HS-27A (cell line): ENCODE measurements at places on chromosomes 3 and 15.

DNA sequence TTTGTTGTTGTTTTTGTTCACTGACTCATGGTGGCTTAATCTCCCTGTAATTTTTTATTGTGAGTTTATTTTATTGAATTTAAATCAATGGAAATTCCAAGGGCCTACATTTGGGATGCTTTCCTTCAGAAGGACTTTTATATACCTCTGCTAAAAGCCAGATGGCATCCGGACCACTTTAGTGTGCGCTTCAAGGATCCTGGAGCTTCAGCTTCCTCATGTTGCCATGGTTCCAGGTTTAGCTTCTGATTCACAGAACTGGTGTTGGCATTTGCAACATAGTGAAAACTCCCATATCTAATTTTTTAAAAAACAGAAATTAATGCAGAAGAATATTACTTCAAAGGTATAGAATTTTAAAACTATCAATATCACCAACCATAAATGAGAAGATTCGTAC, 8.5 kb upstream of the HACD2 start:
- no peak for DNase-seq

DNA sequence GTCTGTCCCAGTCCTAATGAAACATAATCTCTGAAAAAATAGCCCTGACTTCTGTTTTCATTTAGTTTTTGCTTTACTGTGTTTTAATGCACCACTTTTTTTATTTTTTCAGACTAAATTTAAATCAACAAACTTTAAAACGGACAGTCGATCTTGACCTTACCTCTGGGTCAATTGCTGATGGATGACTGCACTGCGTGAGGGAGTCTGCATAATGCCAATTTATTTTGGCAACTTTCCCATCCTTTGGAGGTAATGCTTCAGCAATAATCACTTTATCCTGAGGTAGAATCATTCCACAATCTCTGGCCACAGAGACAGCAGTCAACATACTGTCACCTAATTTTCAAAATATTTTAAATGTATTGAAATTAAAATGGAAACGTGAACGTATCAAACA, 32.5 kb upstream of the GP5 start:
- DNase-seq: no peak

GRCh38 chr3:25463836-25464418, 35.9 kb downstream of the RARB start:
- no peak for DNase-seq

DNA sequence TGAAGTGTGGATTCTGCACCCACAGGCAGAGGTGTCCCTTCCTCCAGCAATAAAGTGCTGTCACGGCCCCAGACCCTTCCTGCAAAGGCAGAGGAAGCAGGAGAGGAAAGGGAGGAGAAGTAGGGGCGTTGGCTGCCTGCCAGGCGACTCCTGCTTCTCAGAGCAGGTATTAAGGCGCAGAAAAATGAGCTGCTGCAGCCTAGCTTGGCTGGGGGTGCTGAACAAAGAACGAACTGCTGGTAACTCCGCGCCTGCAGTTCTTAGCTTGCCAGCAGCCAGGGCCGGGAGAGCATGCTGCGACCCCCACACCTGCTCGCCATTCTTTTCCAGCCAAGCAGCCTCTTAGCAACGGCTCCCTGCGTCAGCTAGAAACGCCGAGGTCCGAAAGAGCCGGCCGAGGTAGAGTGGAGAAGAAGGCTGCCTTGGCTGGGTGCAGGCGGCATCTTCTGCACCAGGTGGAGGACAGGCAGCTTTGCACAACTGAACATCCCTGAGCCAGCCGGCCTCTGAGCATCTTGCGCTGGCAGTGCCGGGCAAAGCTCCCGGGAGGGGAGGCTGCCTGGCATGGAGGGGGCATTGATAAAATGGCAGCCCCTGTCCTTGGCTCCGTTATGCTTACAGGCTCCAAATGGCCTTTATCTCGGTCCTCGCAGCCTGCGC, 296.0 kb downstream of the MEX3B start:
- no peak for DNase-seq

- no peak for DNase-seq
Observed at GRCh38 chr15:99118801-99119546, 14.1 kb downstream of the SYNM start.

DNA sequence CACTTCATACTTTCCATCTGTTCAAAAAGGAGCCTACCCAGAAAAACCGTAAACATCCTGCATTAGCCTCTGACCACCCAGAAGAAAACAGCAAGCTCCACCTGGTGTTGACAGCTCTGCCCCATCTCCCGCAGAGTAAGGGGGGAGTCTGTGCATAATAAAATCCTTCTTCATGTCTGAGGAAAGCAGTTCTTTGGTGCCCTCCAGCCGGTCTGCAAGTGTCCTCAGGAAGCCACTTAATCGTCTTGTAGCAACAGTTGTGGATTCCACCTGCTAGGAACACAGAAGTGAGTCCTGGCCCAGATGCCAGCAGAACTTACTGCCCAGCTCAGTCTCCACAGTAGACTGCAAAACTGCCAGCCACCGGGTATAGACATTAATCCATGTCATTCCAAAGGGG, 22.5 kb downstream of the RIOX2 start:
- DNase-seq: no peak

DNA sequence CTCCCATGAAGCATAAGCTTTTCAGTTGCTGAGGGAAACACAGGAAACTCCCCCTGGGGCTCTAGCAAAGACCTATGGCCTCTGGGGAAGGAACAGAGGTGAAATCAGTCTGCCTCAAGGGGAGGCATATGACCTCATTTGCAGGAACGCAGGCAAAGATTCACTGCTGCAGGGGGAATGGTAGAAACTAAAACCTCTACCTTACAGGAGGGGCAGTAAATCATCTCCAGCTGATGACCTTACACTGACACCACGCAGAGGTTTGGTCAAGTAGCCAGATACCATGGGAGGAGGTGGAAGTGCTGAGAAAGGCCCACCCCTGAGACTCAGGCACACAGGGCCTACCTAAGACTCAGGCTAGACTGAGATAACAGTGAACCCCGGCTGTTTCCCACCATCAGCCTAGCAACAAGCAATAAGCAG, 81.1 kb downstream of the RAD18 start:
- no peak for DNase-seq

DNA sequence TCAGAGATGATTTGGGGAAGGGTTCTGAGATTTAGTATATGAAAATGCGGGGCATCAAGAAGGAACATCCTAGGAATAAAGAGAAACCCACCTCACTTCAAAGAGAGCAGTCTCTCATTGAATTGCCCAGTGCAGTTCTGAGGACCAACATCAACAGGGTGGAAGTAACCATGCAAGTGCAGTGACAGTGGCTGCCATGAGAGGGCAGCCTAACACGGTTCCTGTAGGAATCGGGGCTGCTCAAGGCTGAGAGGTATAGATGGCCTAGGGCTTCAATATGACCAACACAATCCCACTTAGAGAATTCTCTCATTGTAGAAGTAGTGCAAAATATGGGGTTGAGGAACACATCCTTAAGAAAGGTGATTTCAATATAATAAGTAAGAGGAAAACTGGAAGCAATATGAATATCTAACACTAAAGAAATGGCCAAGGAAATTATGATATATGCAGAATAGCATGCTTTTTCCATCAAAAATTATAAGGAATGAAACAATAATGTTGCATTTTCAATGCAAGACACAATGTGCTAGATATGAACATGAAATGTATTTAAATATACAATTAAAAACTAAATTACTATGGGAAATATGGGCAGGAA, 51.1 kb upstream of the ARRDC4 start:
- no peak for DNase-seq

DNA sequence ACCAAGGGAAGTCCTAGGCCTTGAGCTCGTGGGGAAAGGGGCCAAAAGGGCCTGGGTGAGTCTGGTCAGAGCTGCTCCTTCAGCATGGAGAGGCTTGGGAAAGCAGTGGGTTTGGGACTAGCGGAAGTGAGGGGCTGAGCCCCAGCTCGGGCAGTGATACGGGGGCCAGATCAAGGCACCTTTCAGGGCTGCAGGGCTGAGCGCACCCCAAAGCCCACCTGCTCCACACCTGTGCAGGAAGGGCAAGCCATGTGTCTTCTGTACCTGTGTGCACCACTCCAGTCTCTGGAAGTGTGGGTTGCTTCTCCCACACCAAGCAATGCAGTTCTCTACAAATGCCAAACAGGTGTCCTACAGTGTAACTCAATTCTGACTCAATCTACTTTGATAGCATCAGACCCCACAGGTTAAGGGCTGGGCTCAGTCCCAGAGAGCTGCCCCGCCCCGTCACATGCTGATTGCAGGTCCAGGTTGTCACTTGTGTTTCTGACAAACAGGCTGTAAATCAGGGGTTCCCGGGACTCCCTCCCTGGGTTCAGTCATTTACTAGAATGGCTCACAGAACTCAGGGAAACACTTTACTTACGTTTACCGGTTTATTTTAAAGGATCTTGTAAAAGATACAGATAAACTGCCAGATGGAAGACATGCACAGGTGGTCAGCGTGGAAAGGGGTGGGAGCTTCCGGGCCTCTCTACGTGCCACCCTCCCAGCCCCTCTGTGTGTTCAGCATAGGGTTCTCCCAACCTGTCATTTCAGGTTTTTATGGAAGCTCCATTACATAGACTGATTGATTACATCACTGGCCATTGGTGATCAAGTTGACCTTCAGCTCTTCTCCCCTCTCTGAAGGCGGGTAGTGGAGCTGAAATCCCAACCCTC, 28.8 kb upstream of the KLF13 start:
- no peak for DNase-seq

- no peak for DNase-seq
Observed at GRCh38 chr3:15728766-15729165, 69.0 kb downstream of the ANKRD28 start.

DNA sequence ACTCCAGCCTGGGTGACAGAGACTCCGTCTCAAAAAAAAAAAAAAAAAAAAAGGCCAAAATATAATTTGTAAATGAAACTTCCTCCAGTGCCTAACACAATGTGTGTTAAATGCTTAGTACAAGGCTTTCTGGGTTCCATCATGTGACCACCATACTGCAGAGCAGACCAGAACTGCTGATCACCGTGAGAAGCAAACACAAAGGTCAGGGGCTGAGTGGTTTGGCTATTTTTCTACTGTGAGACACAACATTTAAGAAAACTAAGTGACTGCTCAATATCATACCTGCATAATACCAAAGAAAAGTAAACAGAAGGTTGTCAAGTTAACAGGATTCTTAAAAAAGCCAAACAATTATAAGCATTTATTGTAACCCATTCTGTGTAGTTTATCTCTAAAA, 13.2 kb downstream of the ABCC5 start:
- DNase-seq: no peak

- DNase-seq: no peak
Observed at GRCh38 chr3:152183473-152183872, 85.3 kb upstream of the MBNL1 start.

DNA sequence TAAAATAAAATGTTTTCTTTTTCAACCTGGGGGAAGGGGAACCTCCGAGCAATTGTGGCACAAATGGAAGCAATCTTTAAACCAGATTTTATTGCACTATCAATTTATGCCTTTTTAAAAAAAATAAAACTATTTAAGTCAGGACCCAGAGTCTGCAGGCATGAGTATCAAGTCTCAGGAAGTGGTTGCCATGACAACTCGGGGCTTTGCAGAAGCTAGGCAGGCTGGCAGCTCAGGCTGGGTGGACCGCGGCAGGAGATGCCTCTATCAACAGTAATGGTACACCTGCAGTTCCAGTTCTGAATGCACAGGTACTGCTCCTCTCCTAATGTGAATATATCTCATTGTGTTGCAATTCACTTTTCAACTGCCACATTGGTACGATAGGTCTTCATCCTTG, 447.7 kb downstream of the GABRG3 start:
- no peak for DNase-seq

DNA sequence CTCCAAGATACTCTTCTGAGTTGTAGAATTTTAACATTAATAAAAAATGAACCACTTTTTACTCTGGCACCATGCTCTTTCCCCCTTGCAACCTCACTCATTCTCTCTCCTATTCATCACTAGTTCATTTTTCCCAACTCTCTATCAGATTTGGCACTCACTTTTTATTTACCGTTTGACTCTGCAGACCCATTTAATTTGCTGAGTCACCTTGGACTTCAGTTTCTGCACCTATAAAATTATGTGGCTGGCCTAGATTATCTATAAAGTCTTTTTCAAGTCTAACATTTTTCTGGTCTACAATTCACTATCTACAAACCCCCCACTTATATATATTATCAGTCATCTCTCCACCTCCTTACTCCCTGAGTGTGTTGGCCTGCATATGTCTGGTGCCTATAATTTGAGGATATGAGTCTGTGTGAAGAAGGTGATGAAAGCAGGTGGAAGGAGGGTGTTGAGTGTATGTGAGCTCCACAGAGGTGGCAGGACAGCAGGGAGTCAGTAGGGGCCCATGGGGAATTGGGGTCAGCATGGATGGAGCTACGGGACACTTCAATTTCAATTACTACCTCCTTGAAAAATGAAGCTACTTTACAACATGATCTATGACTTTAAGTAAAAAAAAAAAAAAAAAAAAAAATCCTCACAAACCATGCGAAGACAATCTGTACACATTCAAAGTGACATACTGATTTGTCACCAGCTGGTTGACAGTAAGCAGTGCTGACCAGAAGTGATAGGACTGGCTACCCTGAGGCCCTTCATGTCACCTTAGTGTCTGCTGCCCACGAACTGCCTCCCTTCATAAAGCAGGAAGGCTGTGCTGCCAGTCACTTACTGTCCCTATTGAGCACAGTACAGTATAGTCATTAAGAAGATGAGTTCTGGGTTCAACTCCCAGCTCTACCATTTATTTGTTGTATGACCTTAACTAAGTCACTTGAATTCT, 334.2 kb upstream of the IL12A start:
- no peak for DNase-seq

- DNase-seq: no peak
Observed at GRCh38 chr3:120642368-120642948, 39.6 kb downstream of the HGD start.

DNA sequence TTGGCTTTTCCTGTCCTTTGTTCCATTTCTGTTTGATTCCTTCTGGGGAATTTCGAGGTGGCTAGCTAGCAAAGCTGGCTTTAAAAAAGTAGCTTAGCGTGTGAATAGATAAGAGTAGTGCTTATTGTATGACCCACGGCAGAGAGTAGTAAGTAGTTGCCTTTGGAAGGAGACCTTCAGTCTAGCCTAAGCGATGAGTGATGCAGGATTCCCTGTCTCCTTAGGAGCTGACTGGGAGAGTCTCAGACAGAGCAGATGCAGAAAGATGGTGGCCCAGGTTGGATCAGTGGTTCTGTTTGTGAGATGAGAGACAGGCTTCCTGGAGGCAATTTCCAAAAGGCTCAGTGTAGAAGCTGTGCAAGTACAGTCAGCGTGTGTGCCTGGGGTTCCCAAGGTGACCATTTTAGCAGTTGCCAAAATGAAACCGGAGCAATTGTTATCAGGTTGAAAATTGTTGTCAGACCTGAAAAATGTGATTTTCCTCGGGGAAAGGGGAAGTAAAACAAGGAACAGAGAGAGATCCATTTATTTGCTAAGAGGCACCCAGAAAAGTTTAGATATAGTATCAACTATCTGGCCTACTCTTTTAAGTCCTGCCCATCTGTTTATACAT, 681 bp upstream of the IL5RA start:
- no peak for DNase-seq

DNA sequence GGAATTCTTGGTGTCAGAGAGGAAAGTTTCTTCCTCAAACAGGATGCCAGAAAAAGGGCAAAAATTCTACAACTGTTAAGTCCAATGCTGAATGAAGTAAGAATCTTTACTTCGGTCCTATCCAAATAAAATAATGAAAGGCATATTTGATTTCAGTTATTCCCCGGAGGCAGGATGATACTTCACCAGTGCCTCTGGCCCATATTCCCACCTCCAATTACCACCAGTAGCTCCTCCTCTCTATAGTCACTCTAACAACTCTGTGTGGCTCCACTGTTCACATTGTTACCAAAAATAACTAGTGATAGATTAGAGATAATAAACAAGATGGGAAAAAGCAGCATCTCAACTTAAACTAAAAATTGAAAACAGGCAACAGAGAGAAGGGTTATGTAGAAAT, 20.7 kb downstream of the MAP1A start:
- no peak for DNase-seq
